Activated naive CD8-positive, alpha-beta T cell treated with anti-CD3 and anti-CD28 coated beads, Interleukin-2, amount 50 U/mL, for 16 hours (primary cell): ENCODE measurements at places on chromosomes 7 and 10.

GRCh38 chr7:82805527-82805960, 357.1 kb downstream of the PCLO start:
- no peak for DNase-seq

DNA sequence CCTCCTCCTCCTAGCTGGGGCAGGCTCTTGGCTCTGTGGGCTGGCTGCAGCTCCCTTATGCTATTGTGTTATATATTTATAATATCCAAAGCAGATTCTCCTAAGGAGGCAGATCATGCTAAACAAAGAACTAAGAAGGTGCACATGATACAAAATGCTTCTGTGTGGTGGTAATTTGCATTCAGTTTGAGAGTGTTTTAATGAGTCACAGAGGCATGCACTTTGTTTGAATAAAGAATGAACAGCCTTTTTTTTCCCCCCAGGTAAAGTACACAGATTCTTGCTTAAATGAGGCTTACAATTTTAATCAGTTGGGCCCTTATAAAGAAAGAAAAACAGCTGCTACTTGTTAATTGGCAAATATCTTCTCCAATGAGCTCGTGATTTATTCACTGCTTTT, 95.0 kb downstream of the FANK1 start:
- DNase-seq: no peak

DNA sequence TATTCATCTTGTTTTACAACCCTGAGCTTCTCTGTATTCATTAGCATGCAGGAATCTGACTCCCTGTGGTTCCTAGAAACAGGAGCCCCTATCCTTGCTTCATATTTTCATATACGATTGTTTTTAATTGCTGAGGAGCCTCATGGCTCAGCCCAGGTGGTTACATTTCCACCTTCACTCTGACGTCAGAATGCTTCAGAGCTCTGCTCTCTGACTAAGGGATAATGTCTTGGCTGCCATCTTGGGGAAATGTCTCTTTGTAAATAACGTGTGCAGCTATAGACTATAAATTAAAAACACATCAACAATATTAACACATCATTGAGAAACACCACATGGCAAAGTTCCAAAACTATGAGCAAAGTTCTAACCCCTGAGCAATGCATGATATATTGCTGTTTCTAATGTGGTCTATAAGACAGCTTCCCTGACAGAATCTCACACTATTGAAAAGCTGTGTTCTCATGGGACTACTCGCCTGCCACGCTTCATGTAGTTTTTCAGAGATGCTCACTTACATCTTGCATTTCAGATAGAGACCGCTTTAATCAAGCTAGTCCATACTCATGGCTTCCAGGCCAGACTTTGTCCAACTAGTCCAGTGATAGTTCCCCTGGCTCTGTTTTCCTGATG, 227.0 kb downstream of the SORCS3 start:
- no peak for DNase-seq

GRCh38 chr10:72812415-72812752, 81.2 kb upstream of the OIT3 start:
- no peak for DNase-seq

DNA sequence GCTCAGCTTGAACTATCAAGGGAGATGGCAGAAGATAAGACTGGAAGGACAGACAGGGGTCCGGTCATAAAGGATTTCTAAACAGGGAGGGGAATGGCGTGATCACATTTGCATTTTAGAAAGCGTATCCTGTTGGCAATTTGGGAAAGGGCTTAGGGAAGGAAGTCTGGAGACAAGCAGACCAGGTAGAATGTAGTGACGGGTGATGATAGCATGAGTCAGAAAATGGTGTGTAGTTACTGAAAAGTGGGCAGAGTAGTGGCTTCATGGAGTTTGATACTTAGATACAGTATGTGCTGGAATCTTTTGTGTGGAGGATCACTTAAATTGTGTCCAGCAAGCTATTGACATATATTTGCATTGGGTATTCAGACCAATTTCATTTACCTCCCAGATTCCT, 61.2 kb downstream of the LRGUK start:
- DNase-seq: no peak
